Stimulated activated CD4-positive, alpha-beta T cell treated with anti-CD3 and anti-CD28 coated beads, TNF-alpha, amount 100 ng/mL, for 48 hours (primary cell): ENCODE measurements at places on chromosomes 3 and 15.

DNA sequence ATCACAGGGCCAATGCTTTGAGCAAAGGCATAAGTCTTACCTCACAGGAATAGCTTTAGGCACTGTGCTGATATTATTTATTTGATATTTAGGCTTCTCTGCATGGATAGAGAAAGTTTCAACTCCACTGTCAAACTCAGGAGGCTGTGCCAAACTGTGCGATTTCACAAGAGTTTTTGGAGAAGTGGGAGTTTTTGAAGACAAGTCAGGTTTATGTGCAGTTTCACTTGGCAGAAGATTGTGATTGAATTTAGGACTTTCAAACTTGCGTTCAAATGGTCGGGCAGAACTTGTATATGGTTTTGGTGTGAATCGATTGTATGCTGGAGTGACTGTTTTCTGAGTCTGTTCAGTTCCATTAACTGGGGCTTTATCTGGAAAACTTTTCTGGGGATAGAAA is 113.7 kb downstream of the TJP1 start:
- DNase-seq, result no peak

GRCh38 chr15:40047415-40048210 is 8.6 kb upstream of the SRP14 start:
- DNase-seq, result peak; percentile 71

GRCh38 chr3:44927371-44927770 is 48.6 kb downstream of the ZDHHC3 start:
- DNase-seq, result no peak

DNA sequence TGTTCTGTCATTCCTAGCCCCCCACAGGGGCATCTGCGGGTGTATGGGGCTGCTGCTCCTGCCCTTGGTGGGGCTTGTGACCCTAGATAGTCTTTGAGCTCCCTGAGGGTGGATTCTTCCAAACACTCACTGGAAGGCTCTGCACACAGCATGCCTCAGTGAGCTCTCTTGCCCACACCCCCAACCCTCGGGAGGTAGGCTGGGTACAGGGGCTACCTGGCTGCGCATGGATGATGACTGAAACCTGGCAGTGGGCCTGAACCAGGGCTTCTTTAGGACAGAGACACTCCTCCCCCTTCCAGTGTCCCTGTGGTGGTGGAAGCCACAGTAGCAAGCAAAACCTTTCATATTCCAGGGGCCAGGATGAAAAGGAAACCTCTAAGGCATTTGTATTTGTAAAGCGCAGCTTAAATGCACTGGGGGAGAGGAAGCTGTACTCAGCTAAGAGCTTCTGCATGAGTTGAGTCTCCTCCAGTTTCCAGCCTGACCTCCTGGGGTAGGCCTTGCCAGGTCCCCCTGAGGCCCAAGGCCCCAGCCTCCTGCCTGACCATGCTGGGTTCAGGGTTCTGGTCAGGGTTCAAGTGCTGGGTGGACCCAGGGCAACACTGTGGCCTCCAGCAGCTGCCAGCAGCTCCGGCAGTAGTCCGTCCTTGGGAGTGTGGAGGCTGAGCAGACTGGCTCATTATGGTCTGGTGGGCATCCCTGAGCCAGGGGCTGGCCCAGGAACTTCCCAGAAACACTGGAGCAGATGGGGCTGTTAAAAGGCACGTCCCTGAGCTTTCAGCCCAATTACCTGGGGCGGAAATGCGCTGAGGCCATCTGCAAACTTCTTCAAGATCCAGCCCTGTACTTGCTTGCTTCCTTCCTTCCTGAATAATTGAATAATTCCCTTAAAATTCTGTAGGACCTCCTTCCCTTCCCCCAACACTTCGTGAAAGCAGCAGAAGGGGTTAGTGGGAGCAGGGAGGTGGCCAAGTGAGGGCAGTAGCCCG is 89.7 kb downstream of the HMG20A start:
- no peak for DNase-seq

GRCh38 chr3:171680726-171681411 is 129.4 kb downstream of the PLD1 start:
- no peak for DNase-seq

- no peak for DNase-seq
These were observed 9.4 kb downstream of the DCUN1D1 start for GRCh38 chr3:182970811-182971418.

DNA sequence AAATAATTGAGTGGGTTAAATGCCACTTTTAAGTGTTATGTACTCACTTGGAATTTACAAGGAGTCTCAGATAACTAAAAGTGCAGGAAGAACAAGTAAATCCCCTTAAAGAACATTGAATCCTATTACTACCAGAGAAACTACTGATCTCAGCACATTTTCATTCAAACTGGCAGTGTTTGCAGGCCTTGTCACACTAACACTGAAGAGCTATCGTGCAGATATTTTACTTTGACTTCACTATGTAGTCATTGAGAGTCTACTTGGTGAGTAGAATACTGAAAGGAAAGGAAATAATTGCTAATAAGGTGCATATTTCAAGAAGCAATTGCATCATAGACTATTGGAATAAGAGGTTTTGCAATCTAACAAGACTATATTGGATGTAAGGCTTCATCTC is 721.4 kb upstream of the CBLB start:
- DNase-seq, result no peak

DNA sequence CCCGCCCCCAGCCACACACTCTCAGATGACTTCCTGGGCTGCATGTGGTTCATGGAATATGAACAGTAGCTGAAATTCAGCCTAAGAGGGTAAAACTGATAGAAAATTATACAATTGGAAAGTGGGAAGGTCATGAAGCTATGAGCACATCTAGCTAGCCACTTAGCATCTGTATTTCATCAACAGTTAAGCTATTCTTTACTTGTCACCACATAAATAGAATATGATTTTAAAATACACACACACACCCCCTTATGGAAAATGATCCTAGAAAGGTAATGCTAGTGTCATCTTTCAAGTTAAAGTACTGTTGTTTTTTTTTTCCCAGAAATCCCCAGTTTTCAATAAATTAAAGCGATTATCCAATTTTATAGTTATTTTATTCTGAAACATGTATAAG is 3.6 kb downstream of the MAP4 start:
- no peak for DNase-seq

DNA sequence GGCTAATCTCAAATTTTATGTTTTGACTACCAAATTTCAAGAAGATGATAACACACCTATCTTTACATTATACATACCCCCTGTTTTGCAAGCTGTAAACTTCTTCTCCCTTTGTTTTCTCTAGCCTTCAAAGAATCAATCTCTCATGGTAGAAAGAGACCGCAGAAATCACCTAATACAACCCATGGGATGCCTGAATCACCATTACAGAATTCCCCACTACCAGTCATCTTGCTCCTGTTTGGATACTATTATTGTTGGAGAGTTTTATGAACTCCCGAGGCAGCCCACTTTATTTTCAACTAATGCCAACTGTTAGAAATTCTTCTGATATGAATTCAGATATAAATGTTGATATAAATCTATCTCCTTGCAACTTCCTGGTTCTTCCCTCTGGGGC is 110.9 kb downstream of the FRMD5 start:
- no peak for DNase-seq

GRCh38 chr15:90402223-90402622 is 14.2 kb downstream of the IQGAP1 start:
- no peak for DNase-seq

GRCh38 chr3:198112031-198112430 is 152.0 kb downstream of the LMLN start:
- no peak for DNase-seq

GRCh38 chr3:194773216-194773615 is 87.5 kb downstream of the FAM43A start:
- DNase-seq, result no peak

DNA sequence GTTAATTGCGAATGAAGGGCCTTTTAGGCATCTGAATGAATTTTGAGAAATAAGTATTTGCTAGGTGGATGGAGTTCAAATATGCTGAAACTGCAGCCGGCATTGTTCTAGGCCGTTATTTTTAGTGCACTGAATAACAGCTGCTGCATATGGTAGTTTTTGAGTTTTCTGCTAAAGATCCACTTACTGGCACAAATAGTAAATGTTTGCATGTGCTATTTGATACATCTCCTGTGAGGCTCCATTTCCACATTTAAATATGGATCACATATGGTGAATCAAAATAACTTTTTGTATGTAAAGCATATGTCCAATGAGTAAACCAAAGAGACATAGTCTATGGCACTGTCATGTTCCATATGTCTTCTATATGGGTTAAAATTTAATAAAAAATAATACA is 56.7 kb upstream of the CNTN4 start:
- DNase-seq, result no peak

DNA sequence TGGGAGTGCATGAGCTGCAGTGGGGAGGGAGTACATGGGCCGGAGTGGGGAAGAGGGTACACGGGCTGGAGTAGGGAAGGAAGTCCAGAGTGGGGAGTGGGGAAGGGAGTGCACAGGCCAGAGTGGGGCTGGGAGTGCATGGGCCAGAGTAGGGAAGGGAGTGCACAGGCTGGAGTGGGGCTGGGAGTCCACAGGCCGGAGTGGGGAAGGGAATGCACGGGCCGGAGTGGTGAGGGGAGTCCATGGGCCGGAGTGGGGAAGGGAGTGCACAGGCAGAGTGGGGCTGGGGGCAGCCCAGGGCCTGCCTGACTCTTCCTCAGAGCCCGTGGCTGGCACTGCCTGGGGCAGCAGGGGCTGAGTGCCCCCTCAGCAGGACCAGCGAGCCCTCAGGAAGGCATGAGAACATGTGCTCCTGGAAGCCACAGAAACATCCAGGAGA is 40.7 kb downstream of the KLF15 start:
- DNase-seq, result no peak

DNA sequence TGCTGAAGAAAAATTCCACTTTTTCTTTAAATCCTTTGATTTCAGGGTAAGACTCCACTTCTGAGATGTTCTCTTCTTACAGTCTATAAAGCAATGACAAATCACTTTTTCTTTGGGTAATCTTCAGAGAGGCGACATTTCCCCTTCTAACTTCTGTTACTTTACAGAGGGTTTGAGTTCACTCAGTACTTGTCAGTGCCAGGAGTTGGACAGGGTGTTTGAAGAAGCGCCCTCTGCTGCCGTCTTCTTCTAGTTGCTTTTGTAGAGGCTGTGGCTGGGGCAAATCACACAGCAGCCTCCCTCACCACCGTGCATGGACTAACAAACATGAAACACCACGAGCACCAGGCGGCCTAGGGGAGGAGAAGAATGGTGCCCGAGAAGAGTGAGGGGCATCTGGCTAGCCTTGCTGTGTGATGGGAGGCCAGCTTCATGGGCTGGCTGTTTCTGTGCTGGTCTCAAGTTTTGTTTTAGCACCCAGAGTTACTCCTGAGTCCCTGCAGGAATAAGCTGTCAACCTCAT is at the start of gene CD80:
TSS of gene CD80 (minus strand) at position 174 of the 523 bp plus-strand sequence. CDS start 1,886 bp downstream, outside the sequence.
- peak; percentile 39 for DNase-seq

- no peak for DNase-seq
These were observed 109.6 kb upstream of the LMOD3 start for GRCh38 chr3:69231929-69232440.

- no peak for DNase-seq
These were observed 37.2 kb upstream of the BLM start for GRCh38 chr15:90679959-90680358.

DNA sequence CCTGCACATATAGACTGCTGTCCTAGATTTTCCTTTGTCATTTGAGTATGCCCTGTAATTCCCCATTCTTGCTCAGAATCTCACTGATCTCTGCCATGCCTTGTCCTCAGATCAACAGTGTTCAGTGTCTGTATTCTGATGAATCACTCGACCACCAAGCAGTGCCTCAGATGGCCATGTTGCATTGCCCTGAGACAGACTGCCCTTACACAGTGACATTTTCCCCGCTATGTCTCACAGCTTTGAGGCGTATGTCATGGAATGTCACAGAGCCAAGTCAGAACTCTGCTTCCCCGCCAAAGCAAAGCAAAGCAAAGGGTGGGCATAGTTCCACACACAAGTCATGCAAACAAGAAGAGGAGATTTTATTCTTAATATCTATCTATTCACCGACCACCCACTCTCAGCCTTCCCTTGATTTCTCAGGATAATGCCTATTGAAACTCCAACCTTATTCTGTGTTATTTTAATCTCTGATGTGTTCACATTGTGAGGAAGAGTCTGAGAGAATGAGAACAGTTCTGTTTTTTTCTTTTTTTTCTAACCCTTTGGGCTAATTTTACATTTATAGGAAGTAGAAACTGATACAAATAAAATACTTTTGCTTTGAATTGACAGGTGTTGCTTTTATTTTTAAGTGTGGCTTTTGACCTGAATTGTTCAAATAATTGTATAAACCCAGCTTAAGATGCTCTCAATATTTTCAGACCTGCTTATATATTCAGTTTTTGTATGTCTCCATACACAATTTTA is 16.9 kb upstream of the PSMD6 start:
- no peak for DNase-seq

GRCh38 chr3:126886217-126886616 is 96.7 kb upstream of the PLXNA1 start:
- no peak for DNase-seq

GRCh38 chr3:46913644-46914043 is 36.1 kb downstream of the PTH1R start:
- no peak for DNase-seq

DNA sequence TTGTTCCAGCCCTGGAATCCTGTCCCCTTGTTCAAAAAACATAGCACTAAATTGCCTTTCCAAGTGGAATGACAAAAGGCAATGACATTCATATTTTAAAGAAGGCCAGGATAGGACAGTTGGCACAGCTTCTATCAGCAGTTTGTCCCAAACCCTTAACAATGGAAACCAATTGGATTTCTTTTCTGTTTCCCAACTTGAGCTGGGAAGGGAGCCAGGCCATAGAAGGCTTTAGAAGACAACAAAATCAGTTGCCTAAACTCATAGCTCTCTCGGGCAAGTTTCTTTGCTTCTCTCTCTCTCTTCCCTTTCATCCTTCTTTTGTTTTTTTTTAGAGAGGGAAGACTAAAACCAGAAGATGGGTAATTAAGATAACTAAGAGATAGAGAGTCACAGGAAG is 227.7 kb upstream of the TPRG1 start:
- no peak for DNase-seq

- DNase-seq, result no peak
These were observed 16.6 kb downstream of the OXTR start for GRCh38 chr3:8752832-8753231.

GRCh38 chr15:57340682-57341259 is 35.5 kb upstream of the CGNL1 start:
- no peak for DNase-seq

DNA sequence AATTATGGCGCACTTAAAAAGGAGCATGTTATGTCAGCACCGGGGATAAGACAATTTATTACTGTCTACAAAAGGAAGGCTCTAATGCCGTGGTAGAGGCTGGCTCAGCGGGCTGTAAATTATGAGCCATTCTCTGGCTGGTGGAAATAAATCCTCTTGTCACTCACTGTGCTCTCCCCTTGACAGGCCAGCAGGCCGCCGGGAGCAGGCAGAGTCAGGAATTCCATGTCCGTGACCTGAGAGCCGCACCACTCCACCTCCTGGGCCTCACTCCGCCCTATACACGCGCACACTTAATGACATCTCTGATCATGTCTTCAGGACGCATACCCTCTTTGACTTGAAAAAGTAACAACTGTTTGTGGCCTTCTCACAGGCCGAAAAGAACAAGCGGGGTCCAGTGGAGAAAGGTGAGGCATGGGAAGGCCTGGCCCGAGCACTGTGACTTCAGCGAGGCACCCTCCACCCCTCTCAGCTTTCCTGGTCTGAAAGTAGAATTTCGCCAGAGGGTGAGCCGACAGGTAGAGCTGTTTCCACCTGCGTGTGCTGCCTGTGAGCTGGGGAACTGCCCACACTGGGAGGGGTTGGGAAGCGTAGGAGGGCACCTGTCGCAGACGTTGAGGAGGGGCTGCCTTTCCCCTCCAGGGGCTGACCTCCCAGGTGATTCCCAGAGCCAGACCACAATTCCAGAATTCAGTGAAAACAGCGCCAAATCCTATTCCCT is 13.2 kb upstream of the PCSK6 start:
- DNase-seq, result no peak

GRCh38 chr3:196843435-196844110 is 24.1 kb upstream of the SENP5 start:
- no peak for DNase-seq

- no peak for DNase-seq
These were observed 334.3 kb downstream of the UNC13C start for GRCh38 chr15:54312528-54312927.
